CD4-positive, alpha-beta T cell treated with Interleukin-17A for 4 hours (primary cell): ENCODE measurements at places on chromosomes 5 and 9.

DNA sequence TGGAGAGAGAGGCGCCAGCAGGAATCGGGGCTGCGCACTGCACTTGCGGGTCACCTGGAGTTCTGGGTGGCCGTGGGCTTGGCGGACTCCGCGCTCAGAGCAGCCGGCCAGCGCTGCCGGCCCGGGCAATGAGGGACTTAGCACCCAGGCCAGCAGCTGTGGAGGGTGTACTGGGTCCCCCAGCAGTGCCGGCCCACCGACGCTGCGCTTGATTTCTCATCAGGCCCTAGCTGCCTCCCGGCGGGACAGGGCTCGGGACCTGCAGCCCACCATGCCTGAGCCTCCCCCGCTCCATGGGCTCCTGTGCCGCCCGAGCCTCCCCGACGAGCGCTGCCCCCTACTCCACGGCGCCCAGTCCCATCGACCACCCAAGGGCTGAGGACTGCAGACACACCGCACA lies 325.6 kb downstream of the ACTL7B start:
- no peak for DNase-seq

GRCh38 chr9:128151309-128152132 lies 2.3 kb downstream of the LCN2 start:
- DNase-seq = no peak

DNA sequence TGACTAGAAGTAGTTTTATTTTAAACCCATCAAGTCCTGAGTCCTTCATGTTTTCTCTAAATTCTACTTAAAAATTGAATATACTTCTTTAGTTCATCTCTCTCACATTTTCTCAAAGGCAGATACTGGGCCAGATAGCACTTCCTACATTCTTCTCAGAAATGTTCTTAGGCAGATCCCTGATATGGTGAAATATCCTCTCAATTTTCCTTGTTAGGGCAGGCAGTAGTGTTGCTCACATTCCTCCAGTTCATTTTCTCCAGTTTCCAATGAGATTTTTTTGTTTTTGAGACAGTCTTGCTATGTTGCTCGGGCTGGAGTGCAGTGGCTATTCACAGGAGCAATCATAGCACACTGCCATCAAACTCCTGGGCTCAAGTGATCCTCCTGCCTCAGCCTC lies 5.7 kb downstream of the GCNT1 start:
- DNase-seq = no peak

DNA sequence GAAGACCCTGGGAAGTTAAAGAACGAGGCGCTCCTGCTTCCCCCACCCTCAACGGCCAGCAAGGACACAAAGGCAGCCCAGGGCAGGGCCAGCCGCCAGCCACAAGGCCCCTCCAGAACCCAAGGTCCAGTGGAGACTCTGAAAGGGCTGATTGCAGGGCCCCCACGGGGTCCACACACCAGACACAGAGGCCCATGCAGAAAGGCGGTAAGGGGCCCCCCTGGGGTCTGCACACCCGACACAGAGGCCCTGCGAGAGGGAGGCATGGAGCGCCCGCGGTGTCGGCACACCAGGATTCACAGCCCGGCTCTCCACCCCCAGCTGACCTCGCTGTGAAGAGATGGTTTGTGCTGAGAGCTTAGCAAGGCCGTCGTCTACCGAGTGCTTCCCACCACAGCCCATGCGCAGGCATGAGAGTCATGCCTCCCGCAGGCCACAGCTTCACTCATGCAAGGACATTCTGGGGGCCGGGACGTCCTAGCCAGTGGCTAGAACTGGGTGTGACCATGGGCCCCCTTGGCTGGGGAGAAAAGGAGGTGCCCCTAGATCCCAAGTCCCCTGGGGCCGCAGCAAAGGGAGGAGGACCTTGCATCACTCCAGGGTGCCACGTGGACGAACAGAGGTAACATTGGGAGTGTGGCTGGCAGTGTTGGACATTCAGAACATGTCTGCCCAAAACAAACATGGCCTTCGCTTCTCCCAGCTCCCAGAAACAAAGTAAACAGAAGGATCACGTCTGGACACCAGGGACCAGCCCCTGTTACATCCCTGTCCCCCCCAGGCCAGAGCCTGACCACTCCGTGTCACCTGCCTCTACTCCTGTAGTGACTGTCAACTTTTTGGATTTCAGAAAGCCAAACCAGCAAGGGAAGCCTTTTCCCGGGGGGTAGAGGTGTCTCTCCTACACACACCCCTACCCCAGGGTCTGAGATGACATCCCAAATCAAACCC lies 9.8 kb downstream of the BRD3 start:
- DNase-seq = no peak

DNA sequence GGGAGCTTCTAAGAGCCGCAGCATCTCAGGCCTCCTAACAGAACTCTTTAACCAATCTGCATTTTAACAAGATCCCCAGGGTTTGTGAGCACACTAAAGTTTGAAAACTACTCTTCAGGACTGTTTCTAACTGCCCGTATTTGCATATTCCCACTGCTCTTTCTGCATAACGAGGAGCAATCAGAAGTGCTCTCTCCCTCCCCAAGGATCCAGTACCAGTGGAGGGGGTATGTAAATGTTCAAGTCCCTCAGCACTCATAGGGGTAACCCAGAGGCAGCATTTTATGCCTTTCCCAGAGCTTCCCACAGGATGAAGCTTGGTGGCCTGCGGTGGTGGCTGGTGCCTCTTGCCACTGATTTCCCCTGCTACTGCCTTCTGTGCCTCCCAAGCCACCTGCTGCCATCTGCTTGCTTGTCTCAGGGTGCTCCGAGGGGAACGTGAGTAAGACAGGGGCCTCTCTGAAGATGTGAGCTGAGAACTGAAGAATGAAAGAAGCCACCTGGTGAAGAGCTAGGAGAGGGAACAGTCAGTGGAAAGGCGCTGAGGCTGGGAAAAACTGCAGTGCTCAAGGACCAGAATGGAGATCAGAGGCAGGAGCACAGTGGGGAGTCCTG lies 30.0 kb upstream of the PPP1R2B start:
- no peak for DNase-seq

DNA sequence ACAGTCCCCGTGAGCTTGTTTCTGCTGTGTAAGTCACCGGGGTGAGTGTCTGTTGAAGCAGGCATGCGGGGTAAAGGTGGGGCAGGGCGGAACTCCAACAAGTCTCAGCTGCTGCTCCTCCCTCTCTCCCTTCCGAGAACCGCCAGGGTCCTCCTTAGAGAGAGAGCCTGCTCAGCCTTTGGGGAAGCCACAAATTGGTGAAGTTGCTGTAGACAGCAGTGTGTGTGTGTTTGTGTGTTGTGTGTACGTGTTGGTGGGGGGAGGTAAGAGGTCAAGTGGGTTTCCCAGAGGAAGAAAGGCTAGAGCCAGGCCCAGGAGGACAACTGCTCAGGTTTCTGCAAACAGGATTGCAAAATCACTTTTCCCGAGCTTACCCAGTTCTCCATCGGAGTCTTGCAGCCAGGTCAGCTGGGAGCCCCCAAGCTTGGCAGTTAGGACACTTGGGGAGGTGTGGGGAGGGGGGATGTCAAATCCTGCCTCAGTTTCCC lies 38.9 kb upstream of the DAB2IP start:
- DNase-seq = no peak

DNA sequence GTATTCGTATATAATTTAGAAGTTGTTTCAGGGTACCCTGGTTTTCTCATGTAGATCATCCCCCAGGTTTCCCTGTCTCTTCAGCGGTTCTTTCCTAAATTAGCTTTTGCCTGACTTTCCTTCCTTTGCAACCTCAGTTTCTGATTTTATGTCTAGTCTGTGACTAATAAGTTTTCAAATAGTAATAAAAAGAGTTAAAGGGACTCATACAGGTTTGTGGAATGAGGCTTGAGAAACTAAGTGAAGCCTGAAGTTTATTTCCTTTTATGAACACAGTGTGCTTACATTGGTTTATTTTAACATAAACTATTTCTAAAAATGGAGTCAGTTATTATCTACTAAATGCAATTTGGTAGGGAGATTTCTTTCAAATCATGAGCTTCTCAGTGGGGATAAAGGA lies 96.8 kb downstream of the TRIO start:
- DNase-seq = no peak

- no peak for DNase-seq
Measured at GRCh38 chr5:27171761-27172261, 133.4 kb upstream of the CDH9 start.

- no peak for DNase-seq
Measured at GRCh38 chr5:109034306-109034705, 286.6 kb downstream of the FER start.

GRCh38 chr5:21774281-21774680 lies 1078.9 kb downstream of the CDH12 start:
- no peak for DNase-seq

GRCh38 chr9:94899464-94900221 lies 173.1 kb downstream of the AOPEP start:
- DNase-seq = no peak

DNA sequence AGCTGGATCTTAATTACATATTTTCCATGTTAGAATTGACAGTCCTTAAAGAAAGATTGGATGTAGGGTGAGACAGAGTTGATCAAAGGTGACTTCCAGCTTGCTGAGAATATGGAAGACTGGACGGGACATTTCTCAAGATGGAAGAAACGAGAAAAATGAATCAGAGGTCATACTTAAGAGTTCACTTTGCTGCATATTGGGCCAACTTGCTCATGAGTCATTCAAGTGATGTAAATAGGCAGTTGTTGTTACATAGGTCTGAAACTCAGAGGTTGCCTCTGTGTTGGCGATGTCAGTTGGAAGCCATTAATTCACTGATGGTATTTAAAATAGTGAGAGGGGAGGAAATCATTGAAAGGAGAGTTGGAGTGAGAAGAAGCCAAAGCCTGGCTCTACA lies 132.8 kb downstream of the CD180 start:
- DNase-seq = no peak

- peak; percentile 4 for DNase-seq
Measured at GRCh38 chr5:64811050-64811640, 42.4 kb downstream of the CWC27 start.

GRCh38 chr5:54610197-54610944 lies 92.8 kb downstream of the SNX18 start:
- peak; percentile 35 for DNase-seq

GRCh38 chr9:77435688-77436087 lies 212.4 kb downstream of the GNA14 start:
- no peak for DNase-seq

DNA sequence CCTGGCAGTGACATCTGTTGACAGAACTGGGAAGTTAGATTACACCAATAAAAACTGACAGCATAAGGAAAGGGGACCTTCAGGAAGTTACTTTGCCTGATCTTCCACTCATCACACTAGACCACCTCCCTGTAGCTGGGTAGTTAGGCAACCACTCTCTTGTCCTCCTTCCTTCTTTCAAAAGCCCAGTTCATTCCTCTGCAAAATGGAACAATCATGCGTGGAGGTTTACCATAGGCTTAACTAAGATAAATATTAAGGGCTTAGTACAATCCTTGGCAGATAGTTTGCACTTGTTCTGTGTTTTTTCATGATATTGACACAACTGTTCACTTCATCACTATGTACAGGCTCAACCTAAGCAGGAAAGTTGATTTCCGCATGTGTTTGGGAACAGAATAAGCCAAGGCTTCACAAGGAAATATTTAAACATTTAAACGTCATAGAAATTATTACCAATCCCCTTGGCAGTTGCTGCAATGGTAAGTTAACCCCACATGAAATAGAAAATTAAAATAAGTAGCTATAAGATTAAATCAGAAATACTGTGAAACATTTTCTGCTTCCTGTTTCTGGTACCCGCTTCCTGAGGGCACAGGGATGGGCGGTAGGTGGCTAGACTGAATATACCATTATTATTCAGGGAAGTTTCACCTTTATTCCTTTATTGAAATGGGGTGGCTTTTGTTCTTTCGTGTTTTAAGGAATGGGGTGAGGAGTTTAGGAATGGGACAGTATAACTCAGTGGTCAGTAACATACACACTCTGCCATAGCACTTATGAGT lies 9.9 kb upstream of the PTGER4 start:
- peak; percentile 21 for DNase-seq

DNA sequence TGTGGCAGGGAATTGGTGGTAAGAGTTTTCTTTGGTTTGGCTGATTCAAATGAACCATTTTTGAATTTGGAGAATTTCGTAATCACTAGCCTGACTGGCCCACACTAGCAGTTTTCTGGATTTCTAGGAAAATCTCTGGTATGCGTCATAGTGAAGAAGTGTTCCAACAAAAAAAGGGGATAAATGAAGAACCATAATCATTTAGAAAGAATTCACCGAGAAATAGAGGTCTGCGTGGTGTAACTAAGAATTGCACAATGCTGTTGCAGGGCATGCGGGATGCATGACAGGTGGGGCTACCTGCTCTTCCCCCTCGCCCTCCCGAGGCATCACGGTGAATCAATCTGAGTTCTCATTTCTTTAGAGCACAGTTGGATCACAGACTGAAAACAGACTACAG lies 232.3 kb upstream of the PAPPA start:
- no peak for DNase-seq

GRCh38 chr9:137761793-137762192 lies 115.8 kb upstream of the CACNA1B start:
- no peak for DNase-seq

- DNase-seq = no peak
Measured at GRCh38 chr5:137954131-137954879, 65.0 kb downstream of the PKD2L2 start.

DNA sequence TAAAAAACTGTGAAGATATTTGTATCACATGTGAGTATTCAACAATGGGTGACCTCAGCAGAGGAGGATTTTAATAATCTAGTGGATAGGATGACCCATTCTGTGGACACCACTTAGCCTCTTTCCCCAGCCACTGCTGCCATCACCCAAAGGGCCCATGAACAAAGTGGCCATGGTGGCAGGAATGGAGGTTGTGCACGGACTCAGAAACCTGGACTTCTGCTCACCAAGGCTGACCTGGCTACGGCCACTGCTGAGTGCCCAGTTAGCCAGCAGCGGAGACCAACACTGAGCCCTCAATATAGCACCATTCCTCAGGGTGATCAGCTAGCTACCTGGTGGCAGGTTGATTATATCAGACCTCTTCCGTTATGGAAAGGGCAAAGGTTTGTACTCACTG lies 1410.4 kb upstream of the CDH9 start:
- no peak for DNase-seq

GRCh38 chr5:77486344-77486962 lies 5.7 kb downstream of the WDR41 start:
- no peak for DNase-seq

GRCh38 chr5:170508036-170508435 lies 4.2 kb downstream of the KCNIP1 start:
- DNase-seq = no peak

DNA sequence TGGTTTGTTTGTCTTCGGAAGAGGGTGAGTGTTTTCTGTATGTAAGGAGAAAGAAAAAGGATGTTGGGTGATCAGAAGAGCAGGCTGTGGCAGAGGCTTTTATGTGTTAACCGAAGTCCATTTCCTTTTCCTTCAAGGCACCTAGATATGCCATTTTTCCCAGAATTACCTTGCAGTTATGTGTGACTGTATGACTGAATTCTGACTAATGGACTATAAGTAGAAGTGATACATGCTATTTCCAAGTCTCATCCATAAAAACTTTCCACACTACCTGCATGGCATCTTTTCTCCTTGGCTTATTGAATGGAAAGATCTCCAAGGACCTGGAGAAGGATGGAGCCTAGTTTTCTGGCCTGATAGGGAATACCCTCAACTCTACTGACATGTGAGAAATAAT lies 10.6 kb upstream of the NDUFS4 start:
- no peak for DNase-seq
